ENCODE measurements at places on chromosomes 13 and 19.
A peak's percentile ranks its signal among the peaks of the same experiment; 100 is the strongest.

GRCh38 chr19:49801966-49802661, 11.0 kb downstream of the FUZ start:
- peak; percentile 80 for DNase-seq

DNA sequence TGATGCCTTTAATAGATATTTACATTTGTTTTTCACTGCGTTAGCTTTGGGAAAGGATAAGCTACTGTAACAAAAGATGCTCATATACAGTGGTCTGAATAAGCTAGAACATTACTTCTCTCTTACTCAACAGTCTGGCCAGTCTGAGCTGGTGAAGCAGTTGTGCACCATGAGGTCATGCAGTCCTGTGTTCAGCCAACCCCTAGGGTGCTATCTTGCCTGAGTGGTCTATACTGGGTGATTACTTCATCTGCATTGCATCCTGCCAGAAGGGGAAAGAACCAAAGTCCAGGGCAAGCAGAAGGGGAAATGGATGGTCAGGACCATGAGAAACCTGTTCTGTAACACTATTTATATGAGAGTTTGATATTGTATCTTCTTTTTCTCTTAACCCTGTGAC, 31.5 kb downstream of the ERCC5 start:
- no peak for DNase-seq

DNA sequence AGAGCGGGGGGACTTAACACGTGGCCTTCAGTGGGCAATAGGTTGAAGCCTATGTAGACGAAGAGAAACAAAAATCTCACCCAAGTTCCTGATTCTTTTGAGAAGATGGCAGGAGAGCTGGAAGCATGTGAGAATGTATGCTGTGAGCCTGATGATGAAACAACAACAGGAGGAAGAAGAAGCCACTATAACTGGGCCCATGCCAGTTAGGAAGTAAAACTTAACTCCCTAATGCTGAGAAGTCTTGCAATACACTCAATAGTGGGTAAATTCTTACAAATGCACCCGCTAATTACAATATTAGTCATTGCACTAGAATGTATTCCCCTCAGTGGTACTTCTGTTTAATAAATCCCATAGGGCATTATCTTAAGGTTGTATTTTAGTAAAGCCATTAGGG, 9.1 kb downstream of the PCDH17 start:
- DNase-seq: no peak

GRCh38 chr13:49711218-49711863, 20.1 kb upstream of the EBPL start:
- no peak for DNase-seq

DNA sequence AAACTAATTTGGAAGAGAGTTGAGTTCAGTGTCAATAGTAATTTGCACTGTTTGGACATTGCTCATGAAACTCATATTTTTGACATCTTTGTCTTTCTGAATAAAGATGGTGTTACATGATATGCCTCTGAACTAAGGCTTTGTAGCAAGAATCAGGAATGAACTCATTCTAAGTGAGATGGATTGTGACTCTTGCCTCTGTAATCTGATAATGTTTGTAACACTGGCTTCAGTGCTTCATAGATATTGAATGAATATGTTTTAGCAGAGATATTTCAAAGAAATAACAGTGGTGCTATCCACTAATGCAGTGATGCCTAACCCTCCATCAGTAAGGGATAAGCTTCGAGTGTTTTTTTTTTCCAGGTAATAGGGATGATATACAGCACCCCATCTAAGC, 32.9 kb downstream of the TEX26 start:
- DNase-seq: no peak

- no peak for DNase-seq
Measured at GRCh38 chr19:19758164-19758563, 25.3 kb upstream of the ZNF14 start.

GRCh38 chr19:33794683-33795369, 1.8 kb upstream of the KCTD15 start:
- no peak for DNase-seq

GRCh38 chr13:87057807-87058520, 613.2 kb upstream of the SLITRK5 start:
- no peak for DNase-seq

All from NCI-H1436 (cell line).